H9 (cell line): ENCODE measurements at places on chromosomes 7 and 10.

DNA sequence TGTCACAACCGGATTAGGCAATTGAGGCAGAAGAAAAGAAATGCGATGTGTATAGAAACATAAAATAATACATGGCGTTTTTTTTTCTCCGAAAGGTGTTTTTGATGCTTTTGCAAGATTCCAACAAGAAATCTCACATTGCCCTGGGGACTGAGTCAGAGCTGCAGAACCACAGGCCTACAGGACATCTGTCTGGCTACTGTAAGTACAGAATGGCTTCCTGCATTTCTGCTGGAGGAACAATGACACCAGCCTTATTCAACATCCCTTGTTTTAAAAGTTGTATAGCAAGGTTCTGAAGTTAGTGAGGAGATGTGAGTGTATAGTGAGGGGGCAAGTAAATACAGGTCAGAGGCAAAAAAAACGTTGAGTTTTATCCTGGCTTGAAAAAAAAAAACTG is 256.4 kb downstream of the ABCA13 start:
- no peaks in the 10 kb centered on the region for H3K4me1 ChIP-seq
- 0 out of 3 replicates have a peak, but pooled peaks cover 2% of the 10 kb centered on the region for H3K36me3 ChIP-seq
- no peaks in the 10 kb centered on the region for H3K27me3 ChIP-seq
- H3K4me3 ChIP-seq = no peak overlapping the region
- H3K27ac ChIP-seq = no peak overlapping the region
- DNase-seq = no peak

GRCh38 chr10:13633689-13634088 is 46.9 kb downstream of the PRPF18 start:
- no peaks in the 10 kb centered on the region for H3K27me3 ChIP-seq
- H3K36me3 ChIP-seq = peaks cover 11% of the 10 kb centered on the region; the same call in 1 of the 2 replicates
- H3K4me1 ChIP-seq = no peaks in the 10 kb centered on the region; the same call in 1 of the 2 replicates

DNA sequence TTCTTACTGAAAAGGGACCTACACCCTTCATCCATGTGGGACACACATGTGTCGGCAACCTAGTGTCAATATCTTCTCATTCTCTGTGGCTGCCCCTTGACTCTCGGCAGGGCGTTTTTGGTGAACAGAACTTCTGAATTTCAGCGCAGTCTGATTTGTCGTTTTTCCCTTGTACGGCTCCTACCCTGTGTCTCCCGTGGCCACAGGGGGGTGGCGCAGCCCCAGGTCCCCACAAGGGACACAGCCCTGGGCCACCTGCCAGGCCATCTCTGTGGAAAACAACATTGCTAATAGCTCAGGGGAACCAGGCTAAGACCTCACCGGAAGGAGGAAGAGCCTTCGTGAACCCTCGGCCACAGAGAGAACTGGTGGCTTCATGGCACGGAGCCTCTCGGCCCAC is 53.1 kb upstream of the NKX6-2 start:
- H3K27me3 ChIP-seq = no peaks in the 10 kb centered on the region
- peaks cover 7% of the 10 kb centered on the region; the same call in 2 of the 3 replicates for H3K36me3 ChIP-seq
- no peaks in the 10 kb centered on the region for H3K4me1 ChIP-seq
- no peak overlapping the region; the same call in 2 of the 3 replicates for H3K4me3 ChIP-seq

DNA sequence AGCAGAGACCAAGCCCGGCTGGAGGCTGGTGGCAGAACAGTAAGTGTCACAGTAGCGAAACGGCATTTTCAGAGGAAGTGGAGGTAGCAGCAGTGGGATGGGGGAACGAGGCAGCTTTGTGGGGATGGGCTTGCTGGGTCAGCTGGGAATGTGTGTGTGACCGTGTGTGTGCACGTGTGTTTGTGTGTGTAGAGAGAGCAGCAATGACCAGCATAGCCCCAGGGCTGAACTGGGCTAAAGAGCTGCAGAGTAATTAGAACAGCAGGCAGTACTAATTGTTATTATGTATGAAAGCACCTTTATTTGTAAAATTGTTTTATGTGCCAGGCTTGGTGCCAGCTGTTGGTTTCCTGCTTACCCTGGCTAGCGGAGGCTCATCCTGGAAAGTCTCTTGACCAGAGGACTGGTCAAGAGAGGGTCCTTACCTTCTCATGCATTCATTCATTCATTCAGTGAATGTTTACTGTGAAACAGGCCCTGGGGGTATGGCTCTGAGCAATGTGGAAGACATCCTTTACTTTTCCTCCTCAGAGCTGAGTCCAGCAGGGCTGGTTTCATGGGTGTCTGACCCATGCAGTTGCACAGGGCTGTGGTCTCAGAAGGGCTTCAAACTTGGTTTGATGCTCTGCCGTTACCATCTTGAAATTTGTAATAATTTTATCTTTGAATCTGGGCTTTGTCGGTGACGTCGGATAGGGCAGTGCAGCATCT is 184.6 kb downstream of the SEC23IP start:
- H3K4me1 ChIP-seq = no peaks in the 10 kb centered on the region
- H3K27me3 ChIP-seq = no peaks in the 10 kb centered on the region
- peak; percentile 30 for DNase-seq
- H3K36me3 ChIP-seq = peaks cover 11% of the 10 kb centered on the region
- peak overlapping the region; percentile 59; the same call in 2 of the 3 replicates for H3K4me3 ChIP-seq
